ENCODE measurements at places on chromosomes 5 and 9.

DNA sequence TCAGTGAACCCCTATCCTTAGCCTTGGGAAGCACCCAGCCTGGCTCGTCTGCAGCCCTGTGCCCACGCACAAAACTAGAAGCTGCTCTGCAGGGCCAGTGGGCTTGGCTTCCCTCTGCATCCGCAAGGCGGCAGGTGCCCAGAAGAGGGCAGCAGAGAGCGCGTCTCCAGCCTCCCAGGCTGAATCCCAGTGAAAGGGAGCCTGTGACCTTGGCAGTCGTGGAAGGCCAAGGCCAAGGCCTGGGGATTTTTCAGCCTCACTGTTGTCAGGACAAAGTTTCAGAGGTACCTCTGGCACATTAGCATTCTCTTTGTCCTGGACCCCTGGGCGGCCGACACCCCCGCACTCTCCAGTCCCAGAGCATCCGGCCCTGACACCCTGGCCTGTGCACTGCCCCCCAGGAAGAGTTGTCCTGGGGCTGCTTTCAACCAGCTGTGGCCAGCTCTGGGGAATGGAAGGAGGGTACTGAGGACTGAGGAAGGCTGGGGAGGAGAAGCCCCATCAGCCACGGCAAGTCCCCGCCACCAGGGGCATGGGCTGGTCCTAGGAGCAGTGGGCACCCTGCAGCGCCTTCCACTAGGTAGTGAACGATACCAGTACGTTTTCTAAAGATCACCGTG is 63.6 kb upstream of the IL17B start:
- DNase-seq = peak; percentile 80

- DNase-seq = no peak
Measured at GRCh38 chr9:115976781-115977180, 176.8 kb upstream of the PAPPA start.

DNA sequence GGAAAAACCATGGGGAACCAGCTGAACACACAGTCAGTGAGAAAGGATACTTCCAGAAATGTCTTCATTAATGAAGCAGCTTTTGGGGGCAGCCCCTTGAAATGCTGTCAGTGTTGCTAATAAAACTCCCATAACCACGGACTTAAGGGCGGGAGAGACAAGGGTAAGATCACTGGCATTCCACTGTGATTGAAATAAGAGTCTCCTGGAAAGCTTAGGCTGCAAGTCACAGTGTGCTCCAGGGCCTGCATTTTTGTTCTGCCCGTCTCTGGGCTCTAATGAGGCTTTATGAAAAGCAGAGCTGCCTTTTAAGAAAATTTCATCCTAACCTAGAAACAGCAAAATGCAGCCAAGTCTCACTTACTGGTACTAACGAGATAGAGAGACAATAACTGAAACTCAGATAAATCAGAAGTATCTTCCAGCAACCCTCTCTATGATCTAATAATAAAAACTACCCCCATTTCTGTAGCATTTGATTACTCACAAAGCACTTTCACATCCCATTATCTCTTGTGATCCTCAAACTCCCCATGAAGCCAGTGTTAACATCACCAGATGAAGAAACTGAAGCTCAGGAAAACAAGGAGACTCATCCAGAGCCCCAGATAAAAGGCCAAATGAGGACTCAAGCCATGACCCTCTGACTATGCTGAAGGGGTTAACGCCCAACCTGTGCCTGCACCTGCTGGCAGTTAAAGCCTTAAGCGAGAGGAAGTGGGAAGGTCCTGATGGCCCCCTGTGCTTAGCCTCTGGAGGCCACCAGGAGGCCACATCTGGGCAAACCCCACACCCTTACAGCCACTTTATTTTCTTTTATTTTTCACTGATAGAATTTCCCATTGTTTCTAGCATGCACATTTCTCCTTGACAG is 37.5 kb downstream of the SPOCK1 start:
- DNase-seq = peak; percentile 37

GRCh38 chr5:125654392-125654791 is 768.8 kb upstream of the GRAMD2B start:
- DNase-seq = no peak

- no peak for DNase-seq
Measured at GRCh38 chr9:93911801-93912554, 43.2 kb downstream of the BARX1 start.

DNA sequence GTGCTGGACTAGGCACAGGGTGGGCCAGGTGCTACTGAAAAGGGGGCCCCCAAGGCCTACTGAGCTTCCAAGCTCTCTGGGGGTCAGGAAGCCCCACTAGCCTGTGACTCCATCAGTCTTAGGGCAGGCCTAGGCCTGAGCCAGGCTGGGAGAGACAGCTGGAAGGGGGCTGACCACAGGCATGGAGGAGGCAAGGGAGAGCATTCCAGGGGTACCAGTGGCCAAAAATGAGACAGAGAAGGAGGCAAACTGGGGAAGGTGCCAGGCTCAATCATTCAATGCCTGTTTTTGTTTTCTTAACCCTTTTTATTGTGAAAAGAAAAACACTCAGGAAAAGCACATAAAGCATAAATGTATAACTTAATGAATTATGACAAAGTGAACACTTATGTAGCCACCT is 26.2 kb upstream of the TCF7 start:
- DNase-seq = peak; percentile 53

DNA sequence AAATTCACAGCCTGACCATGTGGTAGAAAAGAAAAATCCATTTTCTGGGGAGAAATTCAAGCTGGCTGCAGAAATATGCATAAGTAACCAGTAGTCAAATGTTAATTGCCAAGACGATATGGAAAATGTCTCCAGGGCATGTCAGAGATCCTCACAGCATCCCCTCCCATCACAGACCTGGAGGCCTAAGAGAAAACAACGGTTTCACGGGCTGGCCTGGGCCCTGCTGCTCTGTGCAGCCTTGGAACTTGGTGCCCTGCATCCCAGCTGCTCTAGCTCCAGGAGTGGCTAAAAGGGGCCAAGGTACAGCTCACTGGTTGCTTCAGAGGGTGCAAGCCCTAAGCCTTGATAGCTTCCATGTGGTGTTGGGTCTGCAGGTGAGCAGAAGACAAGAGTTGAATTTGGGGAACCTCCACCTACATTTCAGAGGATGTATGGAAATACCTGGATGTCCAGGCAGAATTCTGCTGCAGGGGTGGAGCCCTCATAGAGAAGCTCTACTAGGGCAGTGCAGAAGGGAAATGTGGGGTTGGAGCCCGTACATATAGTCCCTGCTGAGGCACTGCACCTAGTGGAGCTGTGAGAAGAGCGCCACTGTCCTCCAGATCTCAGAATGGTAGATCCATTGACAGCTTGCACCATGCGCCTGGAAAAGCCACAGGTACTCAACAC is 49.7 kb downstream of the PTBP3 start:
- DNase-seq = no peak

- DNase-seq = peak; percentile 73
Measured at GRCh38 chr9:98022447-98022846, 34.1 kb upstream of the NANS start.

DNA sequence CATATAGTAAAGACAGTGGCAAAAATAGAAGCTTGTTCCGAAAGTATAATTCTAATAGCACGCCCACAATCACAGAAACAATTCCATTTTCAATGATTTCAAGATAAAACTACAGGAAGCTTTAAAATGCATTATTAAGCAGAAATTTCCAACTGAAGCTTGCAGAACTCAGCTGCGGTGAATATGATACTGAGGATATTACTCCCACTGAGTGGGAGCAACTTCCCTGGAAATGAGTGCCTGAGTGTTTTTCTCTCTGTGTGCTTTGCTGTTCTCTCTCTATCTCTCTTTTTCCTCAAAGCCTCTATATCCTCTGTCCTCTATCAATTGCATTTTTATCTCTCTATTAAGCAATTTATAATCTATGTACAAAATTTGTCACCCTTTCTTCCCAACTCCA is 187.5 kb upstream of the PRDM9 start:
- DNase-seq = no peak

DNA sequence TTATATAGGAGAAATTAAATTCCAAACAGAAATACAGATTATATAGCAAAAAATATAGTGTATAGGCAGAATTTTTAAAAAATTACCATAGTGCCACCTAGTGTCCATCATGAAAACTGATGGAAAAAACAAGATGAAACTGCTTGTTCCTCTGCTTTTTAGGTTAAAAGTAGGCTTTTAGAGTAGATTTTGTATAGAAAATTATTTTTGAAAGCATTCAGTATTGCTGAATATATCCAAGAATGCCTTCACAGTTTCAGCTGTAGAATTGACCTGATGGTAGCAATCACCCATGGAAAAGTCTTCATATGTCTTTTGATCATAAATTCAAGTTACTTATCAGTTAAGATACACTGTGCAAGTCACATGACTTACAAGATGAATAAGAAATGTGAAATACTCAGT is 19.7 kb downstream of the RIOK2 start:
- DNase-seq = peak; percentile 31

DNA sequence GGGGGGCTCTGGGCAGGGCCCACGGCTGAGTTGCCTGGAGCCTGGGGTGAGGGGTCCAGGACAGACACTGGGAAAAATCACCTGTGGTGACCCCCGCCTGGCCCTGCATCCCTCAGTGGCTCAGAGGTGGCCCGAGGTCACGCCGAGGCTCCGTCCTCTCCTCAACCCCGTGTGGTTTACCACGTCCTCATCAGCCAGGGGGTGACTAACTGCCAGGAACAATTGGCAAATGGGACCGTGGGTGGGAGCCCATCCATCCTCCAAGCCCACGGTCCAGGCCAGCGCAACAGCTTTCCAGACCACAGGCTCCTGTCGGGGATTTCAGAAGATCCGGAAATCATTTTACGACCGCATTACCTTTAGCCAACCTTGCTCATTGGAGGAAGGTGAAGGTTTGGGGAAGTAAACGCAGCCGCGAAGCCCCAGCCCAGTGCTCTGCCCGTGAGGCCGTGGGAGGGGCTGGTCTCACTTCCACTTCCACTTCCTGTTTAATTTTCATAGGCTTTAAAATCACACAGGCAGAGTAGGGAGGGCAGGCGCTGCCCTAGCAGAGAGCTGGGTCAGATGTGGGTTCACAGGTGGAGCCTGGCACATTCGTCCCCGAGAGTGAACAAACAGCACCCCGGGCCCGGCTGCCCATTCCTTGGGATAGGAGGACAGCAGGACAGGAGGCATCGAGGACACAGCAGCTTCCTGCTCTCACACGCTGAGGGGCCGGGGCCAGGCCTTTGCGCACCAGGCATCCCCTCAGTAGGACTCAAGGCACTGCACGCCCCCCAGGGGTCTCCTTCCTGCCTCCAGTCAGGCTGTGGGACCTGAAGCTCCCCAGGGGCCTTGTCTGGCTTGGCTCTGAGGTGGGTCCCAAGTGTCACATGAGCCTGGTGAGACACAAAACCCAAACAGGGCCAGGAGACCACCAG is 19.8 kb upstream of the SLC9A3 start:
- DNase-seq = no peak

DNA sequence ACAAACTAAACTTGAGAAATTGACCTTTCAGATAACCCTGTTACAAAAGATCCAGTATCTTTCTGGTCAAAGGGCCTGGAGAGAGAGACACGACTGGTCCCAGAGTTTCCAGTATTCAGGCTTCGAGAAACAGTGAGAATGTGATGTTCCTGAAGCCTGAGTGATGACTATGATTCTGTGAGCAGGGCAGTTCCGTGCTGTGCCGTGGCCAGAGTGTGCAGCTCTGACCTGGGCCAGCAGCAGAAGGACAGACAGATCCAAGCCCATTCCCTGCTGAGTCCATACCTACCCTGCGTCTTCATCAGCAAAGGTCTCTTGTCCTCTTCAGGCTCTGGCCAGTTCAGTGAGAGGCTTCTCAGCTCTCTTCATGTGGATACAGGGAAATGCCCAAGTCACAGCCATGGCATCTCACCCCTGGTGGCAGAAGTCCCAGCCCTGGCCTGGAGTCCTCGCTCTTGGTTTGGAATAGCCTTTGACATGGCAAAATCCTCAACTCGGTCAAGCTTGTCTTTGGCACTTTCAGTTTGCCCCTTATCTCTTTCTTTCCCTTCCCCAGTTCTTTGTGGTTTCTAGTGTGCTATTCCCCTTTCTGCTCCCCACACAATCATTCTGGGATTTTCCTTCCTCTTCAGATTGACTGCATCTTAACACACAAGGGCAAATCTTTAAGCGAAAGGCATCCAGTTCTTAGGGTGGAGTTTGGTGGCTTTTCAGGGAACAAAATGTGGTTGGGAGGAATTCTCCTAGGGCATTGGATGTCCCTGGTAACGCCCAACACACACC is 107.7 kb downstream of the LIFR start:
- DNase-seq = no peak

- DNase-seq = peak; percentile 59
Measured at GRCh38 chr5:57745700-57746651, 263.4 kb upstream of the ACTBL2 start.

GRCh38 chr9:34227445-34227844 is 48.6 kb downstream of the UBAP1 start:
- peak; percentile 62 for DNase-seq

DNA sequence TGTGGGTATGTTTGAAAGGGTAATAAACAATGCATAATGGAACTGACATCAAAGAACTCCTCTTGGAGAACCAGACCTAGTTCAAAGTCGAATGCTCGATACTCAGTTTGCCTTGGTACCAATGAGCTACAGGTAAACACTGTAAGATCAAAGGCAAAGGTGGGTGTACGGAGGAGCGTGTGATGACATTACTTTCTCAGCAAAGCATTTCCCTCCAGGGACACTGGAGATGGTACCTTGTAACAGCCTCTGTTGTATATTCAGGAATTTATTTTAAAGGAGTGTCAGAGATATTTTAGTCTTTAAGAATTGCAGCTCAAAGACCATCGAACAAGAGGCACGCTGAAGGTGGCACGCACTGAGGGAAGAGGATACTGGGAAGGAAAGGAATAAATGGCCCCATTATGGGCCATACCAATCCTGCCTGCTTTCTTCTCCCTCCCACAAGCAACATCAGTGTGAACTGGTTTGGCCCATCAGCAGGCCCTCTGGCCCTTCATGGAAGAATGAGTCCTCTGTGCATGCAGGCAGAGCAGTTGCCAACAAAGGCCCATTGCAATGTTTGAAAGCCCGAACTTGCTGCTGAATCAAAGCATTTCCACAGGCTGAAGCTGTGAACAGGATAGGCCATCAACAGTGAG is 410.2 kb downstream of the ACTL7B start:
- DNase-seq = no peak

GRCh38 chr9:137743695-137744094 is 124.9 kb downstream of the EHMT1 start:
- no peak for DNase-seq

GRCh38 chr5:67129768-67130167 is 66.8 kb downstream of the CD180 start:
- DNase-seq = no peak

DNA sequence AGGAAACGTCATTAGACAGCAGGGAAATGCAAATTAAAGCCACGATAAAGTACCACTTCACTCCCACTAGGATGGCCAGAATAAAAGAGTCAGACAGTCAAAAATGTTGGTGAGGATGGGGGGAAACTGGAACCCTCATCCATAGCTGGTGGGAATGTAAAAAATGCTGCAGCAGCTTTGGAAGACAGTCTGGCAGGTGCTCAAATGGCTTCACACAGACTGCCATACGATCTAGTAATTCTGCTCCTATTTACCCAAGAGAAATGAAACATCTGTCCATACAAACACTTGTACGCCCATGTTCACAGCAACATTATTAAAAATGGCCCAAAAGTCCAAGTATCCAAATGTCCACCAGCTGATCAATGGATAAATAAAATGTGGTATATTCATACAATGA is 158.9 kb upstream of the PHYKPL start:
- no peak for DNase-seq
